NCI-H2107 (cell line): ENCODE measurements at places on chromosomes 2 and 18.

DNA sequence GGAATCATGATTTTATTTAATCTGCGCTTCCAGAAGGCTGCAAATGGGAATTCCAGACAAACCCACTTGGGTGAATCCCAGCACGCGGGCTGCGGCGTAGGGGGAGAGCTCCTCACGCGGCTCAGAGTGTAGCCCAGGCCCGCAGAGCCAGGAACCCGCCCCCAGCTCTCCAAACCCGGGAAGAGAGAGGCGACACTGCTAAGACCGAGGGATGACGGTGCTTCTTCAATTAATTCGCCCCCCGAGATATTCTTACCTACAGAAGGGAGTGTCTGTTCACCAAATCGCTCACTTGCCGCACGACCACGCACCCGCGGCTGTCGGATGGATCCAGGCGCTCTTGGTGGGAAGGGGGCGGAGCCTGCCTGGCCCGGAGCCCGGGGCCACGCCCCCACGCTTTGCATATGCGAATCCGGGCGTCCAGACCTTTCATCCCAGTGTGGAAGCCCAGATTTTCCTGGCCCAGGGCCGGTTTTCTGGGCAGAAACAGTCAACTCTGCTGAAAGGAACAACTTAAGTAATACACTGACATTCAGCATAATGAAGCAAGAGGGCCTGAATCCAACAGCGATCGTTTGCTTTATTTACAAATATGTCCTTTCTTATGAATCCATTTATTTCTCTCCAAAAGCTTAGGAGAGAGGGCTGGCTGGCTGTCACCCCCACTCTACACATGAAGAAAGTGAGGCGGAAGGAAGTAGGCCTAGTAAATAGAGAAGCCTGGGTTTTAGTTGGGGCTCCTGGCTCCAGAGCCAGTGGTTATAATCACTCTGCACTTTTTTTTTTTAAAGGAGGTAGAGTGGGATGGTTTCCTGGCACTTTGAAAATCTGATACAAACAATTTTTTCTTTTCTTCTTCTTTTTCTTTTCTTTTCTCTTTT is at the start of gene SLC19A3:
TSS of gene SLC19A3 (minus strand) at position 342 of the 881 bp plus-strand sequence. CDS start 15,710 bp downstream, outside the sequence.
- no peak for DNase-seq

DNA sequence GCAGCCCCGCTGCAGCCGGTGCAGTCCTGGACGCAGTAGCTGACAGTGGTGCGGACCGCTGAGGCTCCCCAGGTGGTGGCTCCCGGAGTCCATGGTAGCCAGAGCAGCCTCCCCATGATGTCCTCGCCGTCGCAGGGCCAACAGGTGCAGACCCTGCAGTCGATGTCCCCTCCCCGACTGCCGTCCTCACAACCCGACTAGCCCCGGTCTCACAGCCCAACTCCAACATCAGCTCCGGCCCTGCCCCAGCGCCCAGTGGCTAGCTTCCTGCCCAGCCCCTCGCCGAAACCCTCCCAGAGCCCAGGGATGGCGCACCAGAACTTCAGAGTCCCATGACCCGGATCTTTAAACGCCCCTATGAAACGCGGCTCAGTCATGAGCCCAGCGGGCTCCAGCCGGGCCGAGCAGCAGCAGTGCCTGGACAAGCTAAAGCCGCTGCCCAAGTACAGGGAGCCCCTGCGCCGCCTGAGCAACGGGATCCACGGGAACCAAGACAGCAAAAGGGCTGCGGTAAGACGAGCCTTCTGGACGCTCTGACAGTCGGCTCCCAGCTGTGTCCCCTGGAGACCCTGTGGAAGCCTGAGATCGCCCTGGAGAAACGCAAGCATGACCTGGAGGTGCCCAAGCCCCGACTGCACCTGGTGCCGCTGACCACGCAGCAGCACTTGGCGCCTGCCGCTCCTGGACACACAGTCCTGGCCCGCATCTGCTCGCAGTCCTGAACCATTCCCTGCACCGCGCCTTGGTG is 53.8 kb upstream of the TUBA3E start:
- no peak for DNase-seq

- DNase-seq = no peak
Observed at GRCh38 chr2:160493227-160494028, at the start of gene RBMS1. TSS of gene RBMS1 (minus strand) at chr2:160493807. CDS start at chr2:160493363, 444 bp downstream.

DNA sequence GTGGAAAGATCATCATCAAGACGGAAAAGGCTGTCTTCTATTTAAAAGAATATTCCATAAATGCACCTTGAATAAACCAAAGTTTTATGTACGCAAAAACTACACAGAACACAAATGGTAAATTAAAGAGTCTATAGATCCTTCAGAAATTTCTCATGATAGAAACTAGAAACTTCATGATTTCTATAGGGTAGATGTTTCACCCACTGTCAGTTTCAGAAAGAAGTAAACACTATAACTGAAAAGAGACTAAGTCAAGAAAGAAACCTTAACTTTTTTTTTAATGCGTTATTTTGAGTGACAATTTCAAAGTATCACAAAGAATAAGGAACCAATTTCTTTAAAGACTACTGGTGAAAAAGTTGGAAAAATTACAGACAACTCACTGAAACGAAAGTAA is 41.9 kb upstream of the CHAC2 start:
- DNase-seq = no peak

DNA sequence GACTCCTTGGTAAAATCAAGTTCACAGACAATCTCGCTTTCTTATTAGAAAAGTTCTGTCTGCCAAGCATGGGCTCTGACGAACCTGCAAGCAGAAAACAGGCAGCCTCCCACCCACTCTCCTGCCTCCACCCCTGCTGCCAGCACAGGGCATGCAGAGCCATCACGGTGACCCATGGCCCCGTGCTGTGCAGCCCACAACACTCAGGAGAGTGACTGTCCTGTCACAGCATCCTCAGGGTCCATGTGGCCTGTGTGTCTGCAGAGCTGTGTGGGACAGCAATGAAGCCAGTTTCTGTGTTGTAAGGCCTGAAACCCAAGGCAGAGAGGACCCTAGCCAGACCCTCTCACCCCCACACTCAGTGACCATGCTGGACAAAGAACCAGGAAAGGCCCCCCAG is 46.2 kb downstream of the TFCP2L1 start:
- no peak for DNase-seq
